ENCODE measurements at places on chromosomes 11 and 22.

DNA sequence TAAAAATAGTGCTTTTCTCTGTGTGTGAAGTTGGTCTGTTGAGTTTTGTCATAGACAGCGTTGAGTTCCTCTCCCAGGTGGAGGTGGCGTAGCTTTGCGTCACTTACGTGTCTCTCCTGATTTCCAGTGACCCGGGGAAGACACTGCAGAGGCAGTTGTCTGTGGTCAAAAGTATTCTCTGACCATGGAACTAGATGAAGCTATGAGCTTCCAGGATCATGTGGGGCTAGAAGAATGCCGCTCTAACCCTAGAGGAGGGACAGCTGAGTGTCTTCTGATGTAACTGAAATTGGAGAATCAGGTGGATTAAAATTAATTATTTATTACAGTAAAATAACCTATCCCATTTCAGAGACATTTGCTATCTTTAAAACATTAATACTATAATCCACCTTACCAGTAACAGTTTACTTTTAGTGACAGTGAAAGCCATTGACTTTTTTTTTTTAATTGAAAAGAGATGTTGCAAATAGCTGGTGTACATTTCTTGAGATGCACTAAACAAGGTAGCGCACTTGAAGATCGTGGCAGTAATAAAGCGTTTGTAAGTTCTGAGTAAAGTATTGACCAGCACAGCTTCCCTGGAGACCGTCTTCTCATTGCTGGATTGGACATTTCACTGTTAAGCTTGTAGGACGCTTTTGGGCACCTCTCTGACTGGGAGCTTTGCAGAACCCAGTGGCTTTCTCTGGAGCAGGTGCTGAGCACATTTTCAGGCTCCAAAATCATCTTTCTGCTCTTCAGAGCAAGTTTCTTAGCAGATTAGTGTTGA is 9.7 kb downstream of the CAT start:
- DNase-seq = no peak

- no peak for DNase-seq
Observed at GRCh38 chr11:67309166-67309565, 5.8 kb downstream of the SSH3 start.

GRCh38 chr11:70267405-70267950 is 3.0 kb upstream of the PPFIA1 start:
- no peak for DNase-seq

DNA sequence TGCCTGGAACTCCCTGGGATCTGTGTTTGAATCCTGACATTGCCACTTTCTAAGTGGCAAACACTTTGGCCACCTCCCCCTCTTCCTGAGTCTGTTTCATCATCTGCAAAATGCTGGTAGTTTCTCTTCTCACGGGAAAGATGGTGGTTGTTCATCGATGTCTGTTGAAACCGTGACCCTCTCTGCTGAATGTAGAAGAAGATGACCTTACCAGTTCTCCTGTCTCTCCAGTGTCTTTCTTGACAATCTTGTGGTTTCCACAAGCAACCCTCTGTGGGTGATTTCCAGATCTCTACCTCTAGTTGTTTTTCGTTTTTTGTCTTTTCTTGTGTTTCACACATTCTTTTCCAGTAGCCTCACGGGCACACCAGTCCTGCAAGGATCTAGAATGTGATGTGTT is 27.5 kb downstream of the ZBTB16 start:
- DNase-seq = no peak

- DNase-seq = no peak
Observed at GRCh38 chr22:48227341-48228018, 1465.0 kb downstream of the TBC1D22A start.

DNA sequence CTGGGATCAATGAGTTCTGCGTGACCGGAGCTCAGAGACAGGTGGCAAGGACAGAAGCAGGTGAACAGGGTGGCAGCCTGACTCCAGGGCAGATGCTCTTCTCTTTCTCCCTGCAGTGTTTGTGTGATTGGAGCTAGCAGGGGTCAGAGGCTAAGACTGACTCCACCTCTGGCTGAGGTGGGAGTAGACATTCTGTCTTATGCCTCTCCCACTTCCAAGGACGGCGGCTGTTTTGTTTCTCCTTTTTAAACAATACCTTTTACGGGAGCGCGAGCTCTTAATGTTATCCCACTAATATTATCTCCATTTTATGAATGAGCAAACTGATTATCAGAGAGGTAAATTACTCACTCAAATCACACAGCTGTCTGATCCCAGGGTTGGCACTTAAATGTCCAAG is 323.7 kb downstream of the MIAT start:
- DNase-seq = no peak

DNA sequence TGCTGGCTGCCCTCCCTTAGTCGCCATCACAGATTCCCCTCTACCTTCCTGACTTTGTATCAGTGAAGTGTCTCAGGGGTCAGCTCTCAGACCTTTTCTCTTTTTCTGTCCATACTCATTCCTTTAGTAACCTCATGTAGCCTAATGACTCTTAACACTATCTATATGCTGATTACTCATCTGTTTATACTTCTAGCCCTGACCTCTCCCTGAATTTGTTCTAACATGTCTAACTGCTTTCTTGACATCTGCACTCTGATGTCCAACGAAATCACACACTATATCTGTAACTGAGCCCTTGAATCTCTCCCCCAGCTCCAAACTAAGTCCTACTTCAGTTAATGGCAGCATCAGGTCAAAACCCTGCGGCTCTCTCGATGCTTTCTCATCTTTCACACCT is 135.8 kb upstream of the TIMP3 start:
- DNase-seq = no peak

DNA sequence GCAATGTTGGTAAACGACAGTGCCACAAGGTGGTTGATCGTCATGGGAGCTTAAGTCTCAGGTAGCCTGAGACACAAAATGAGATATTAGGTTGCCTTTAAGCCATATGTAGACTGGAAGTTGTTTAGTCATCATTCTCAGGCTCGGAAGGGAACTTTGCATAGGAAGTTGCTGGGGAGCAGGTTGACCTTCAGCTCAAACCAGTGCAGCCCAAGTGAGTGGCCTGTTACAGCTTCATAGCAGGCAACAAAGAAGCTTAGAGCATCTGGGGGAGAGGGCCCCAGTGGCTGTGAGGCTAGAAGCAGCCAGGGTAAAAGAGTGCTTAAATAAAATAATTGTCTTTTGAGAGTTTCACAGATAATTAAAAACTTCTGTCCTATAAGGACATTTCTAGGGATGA is 404.0 kb downstream of the GUCY1A2 start:
- DNase-seq = no peak

All from stimulated activated CD8-positive, alpha-beta memory T cell treated with anti-CD3 and anti-CD28 coated beads, Interleukin-15, amount 100 ng/mL, for 24 hours (primary cell).